ENCODE measurements at places on chromosomes 4 and X.
A peak's percentile ranks its signal among the peaks of the same experiment; 100 is the strongest.

- no peak for DNase-seq
Measured at GRCh38 chr4:40307627-40308497, 27.3 kb upstream of the CHRNA9 start.

- DNase-seq, result peak; percentile 31
Measured at GRCh38 chr4:147367891-147368290, 113.0 kb upstream of the EDNRA start.

DNA sequence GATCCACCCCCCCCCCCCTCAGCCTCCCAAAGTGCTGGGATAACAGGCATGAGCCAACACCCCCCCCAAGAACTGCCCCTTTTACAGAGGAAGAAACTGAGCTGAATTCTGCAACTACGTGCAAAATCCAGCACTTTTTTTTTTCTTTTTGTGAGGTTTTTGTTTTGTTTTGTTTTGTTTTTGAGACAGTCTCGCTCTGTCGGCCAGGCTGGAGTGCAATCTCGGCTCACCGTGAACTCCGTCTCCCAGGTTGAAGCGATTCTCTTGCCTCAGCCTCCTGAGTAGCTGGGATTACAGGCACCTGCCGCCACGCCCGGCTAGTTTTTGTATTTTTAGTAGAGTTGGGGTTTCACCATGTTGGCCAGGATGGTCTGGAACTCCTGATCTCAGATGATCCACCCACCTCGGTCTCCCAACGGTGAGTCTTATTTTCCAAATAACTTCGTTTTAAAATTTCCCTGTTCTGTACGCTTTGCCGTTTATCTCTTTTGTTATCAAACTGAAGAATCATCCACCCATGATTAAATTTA lies 4.9 kb downstream of the CRLF2 start:
- no peak for DNase-seq

- no peak for DNase-seq
Measured at GRCh38 chr4:42122237-42122636, 30.2 kb downstream of the BEND4 start.

GRCh38 chrX:109343671-109344070 lies 138.2 kb downstream of the GUCY2F start:
- DNase-seq, result no peak

GRCh38 chr4:116515959-116516358 lies 569.4 kb downstream of the TRAM1L1 start:
- no peak for DNase-seq

DNA sequence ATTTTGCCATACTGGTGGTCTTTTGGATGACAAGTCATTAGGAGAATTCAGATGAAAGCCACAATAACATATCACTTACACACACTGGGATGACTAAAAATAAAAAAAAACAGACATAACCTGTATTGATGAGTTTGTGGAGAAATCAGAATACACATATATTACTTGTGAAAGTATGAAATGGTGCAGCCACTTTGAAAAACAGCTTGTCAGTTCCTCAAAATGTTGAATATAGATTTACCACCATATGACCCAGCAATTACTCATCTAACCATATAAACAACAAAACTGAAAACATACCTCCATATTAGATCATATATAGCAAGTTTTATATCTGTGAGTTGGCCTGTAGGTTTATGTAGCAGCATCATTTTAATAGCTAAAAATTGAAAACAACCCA lies 608.7 kb downstream of the TLL1 start:
- no peak for DNase-seq

GRCh38 chr4:138636781-138637180 lies 378.8 kb upstream of the NOCT start:
- no peak for DNase-seq

- no peak for DNase-seq
Measured at GRCh38 chr4:7352486-7352885, 82.2 kb downstream of the PSAPL1 start.

GRCh38 chrX:52852110-52852860 lies 15.6 kb downstream of the XAGE3 start:
- DNase-seq, result peak; percentile 5

DNA sequence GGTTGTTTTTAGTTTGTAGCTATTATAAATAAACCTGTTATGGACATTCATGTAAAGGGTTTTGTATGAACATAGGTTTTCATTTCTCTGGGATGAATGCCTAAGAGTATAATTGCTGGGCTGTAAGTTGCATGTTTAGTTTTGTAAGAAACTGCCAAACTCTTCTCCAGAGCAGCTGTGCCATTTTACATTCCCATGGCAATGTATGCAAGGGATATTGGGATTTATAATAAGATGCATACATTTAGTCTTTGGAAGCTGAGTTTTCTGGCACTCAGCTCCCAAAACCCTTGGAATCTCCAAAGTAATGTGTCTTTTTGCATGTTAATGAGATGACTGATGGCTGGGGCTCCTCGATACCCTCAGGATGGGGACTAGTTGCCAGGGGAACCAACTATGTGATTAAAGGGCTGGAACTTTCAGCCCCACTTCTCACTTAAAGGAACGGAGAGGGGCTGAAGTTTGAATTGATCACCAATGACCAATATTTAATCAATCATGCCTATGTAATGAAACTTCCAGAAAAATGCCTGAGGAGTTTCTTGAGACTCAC lies 44.0 kb downstream of the SERTM2 start:
- peak; percentile 16 for DNase-seq

- DNase-seq, result no peak
Measured at GRCh38 chr4:47617607-47618006, 132.5 kb downstream of the ATP10D start.

- DNase-seq, result peak; percentile 18
Measured at GRCh38 chr4:119111296-119111695, 24.3 kb upstream of the MYOZ2 start.

- no peak for DNase-seq
Measured at GRCh38 chrX:18174971-18175370, 45.7 kb downstream of the BEND2 start.

GRCh38 chr4:46124773-46125413 lies 1.0 kb upstream of the GABRG1 start:
- peak; percentile 8 for DNase-seq

- no peak for DNase-seq
Measured at GRCh38 chrX:47605024-47605423, 14.6 kb downstream of the SYN1 start.

- DNase-seq, result peak; percentile 44
Measured at GRCh38 chr4:121794505-121795188, 6.5 kb upstream of the EXOSC9 start.

DNA sequence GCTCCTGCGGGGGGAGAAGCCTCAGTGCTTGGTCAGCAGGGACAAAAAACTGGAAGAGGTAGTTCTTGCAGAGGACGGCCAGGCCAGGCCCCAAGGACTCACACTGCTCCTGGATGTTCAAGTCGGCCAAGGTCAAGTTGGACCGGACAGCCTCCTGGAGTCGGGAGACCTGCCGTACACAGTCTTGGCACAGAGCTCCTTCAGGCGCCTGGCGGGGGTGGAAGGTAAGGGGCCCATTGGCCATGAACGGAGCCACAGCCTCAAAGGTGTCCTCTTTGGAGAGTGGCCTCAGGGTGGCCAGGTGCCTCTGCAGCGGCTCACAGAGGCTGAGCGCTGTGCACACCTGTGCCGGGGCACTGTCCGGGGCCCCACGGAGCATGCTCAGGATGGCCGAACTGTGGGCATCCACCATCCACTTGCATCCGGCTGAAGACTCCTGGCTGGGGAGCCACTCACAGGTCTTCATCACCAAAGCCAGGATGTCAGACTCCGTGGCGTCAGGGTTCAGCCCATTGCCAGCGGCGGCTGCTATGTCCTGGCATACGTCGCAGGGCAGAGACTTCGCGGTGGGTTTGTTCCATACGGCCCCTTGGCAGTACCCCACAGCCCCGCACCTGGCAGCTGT lies 477 bp downstream of the PSAPL1 start:
- DNase-seq, result no peak

DNA sequence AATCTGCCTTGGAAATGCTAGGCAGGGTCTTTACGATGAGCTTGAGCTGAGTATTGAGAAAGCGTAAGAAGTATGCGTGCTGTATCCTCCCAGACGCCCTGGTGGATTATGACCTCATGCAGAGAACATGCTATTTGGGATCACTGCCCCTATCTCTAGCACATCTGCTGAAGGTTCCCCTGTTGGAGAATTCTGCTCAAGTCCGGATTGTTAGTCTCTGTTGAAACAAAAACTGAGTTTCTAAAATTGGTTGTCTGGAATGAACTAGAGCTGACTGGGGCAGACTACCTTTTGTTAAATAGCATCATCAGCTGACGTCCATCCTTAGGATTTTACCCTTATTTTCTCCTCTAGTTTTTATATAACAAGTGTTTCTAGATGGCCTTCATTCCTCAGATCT lies 7.5 kb downstream of the FHDC1 start:
- DNase-seq, result no peak

GRCh38 chrX:81392396-81392795 lies 190.5 kb downstream of the SH3BGRL start:
- no peak for DNase-seq

DNA sequence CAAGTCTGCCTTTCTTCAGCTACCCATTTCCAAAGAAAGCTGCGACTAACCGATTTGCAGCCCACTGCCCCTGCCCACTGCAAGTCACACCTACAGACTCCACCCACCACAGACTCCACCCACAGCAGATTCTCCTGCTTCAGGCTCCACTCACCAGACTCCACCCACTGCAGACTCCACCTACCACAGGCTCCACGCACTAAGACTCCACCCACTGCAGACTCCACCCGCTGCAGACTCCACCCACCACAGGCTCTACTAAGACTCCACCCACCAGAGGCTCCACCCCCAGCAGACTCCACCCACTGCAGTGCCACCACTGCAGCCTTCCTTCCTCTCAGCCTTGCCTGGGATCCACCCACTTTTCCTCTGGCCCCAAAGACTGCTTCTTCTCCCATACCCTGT lies 41.3 kb downstream of the ABLIM2 start:
- DNase-seq, result no peak

GRCh38 chrX:30693999-30694650 lies 40.9 kb downstream of the GK start:
- DNase-seq, result no peak

DNA sequence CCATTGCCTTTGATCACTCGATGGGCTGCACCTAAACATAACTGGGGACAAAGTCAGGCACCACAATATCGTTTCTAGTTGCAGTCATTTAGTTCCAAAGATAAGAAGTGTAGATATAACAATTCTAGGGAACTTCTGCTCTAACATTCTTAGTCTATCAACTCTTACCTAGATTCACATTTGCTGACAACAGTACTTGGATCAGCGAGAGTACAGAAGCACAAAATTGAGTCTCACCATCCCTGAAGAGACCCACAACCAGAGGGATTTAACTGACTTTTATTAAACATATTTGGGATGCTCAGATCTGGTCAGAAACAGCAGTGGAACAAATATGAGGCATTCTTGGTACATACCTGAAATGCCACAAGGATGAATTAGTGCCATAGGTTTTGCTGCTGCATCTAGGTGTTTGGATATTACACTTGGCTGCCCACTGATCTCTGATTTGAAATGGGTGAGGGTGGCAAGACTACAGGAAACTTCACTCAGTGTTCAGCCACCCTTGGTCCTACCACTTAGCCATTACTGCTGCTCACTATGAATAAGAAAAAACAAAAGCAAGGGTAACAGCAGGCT lies 28.9 kb upstream of the HUWE1 start:
- DNase-seq, result peak; percentile 14

DNA sequence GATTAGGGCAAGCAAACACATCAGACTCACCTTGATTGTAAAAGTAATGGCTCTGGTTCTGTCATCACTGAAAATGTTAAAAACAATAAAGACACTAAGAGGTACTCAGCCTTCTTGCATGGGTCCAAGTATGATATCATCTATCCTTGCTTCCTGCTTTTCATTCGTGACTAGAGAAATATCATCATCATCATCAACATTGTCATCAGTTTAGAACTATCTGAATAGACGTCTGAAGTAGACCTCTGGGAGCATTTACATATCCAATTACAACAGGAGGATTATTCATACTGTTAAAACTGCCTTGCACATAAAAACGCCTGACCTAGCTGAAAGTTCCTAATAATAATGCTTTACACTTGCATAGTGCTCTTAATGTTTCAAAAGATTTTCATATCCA lies 9.8 kb upstream of the FRAS1 start:
- DNase-seq, result no peak

GRCh38 chrX:14777525-14777924 lies 95.3 kb downstream of the FANCB start:
- peak; percentile 5 for DNase-seq

DNA sequence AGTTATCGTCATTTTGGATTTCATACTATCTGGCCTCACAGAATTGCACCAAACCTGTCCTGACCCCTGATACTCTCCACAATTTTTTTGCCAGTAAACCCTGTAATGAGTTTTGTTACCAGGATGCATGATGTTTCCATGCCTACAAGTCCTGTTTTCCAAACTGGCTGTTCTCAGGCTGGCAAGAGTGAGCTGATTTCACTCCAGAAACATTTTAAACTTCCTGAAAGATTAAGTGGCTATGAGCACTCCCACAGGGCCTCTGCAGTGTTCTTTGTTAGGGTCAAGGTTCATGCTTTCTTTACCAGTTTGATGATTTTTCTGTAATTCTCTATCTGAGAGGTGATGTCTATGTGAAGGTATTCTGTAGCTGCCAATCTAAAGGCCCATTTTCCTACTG lies 31.7 kb upstream of the PDLIM3 start:
- peak; percentile 74 for DNase-seq

DNA sequence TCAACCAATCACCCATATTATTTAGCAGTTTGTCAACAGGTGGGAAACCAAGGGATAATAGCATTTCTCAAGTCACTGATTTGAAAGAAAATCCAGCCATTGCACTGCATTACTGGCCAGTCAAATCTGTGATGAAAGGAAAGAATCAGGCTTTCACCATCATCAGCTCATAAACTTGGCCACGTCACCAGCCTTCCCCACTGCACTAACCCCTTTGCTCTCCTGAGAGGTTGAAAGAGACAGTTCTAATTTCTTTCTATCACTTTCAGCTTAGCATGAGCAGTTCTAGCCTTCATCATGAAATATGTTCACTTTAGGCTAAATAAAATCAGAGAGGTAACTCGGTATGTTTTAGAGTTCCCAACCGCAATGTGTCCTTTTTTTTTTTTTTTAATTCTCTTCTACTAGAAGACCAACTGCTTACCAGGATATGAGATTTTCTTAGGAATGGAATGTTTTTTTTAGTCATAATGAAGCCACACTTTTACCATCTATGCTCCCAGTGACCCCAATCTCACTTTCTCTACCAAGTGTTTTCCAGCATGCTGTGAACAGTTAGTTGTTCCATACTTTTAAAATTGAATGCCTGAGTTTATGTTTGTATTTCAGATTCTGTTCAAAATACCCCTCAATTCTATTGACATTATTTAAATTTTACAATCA lies 55.7 kb upstream of the SLC7A11 start:
- DNase-seq, result no peak

- no peak for DNase-seq
Measured at GRCh38 chr4:40722576-40723161, 27.1 kb upstream of the NSUN7 start.

All from astrocyte of the hippocampus (primary cell).